T-helper 2 cell treated with Interferon-gamma antibody and Interleukin-4, amounts not matched to agents 100 ng/mL and 5 ng/mL, for 36 hours (primary cell): ENCODE measurements at places on chromosomes 16 and 17. TPM values are rescaled to one million over a fixed set of nuclear protein-coding genes. Genes with fewer than 3 reads are reported as not detected.

SAP30BP gene
- 93.6 and 97.7 TPM in 2 replicates for total RNA-seq

SLC9A5 gene
- total RNA-seq = 2.9 and 3.3 TPM in 2 replicates

GDPD3 gene
- 7.7 and 8.7 TPM in 2 replicates for total RNA-seq

ADGRG3 gene
- not detected in 2 replicates for total RNA-seq

KRT39 gene
- not detected in 2 replicates for total RNA-seq

KRT28 gene
- total RNA-seq = not detected in 2 replicates
